ENCODE measurements at places on chromosomes 12 and 14.

DNA sequence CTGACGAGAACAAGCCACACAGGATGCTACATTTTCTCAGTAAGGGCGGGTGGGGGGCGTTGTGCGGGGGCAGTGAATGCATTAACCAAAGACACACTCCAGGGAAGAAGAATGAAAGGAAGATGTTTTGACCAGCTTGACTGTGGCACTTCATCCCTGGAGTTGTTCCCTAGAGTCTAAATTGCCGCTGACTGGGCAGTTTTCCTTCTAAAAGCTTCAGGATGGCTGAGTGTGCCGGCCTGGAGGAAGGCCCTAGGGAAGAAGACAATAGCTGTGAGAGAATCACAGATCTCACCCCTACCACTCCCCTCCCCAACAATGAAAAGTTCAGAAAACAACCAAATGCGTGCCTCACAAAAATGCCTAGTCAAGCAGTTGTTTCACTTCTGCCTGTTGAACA lies 67.2 kb downstream of the NKX2-1 start:
- peaks cover 11% of the 10 kb centered on the region for H3K4me1 ChIP-seq
- H3K4me3 ChIP-seq = no peak overlapping the region
- H3K27me3 ChIP-seq = peaks cover 49% of the 10 kb centered on the region
- no peak for DNase-seq

DNA sequence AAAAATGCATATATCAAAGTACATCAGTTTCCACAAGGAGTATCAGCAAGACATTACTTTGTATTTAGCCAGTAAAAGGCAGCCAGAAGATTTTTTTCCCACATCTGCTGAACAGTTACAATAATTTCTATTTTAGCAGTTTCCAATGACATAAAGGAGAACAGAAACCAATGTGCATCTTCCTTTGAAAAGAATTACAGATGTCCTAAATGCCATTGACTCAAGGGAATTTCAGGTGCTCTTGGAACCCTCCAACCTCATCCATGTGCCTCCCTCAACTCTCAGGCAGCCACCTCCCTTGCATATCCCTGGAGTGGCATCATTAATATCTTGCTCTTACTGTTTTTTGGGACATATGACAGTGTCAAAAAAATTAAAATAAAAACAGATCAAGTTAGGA lies 62.2 kb upstream of the ST8SIA1 start:
- peaks cover 14% of the 10 kb centered on the region for H3K36me3 ChIP-seq
- no peak overlapping the region for H3K27ac ChIP-seq
- no peaks in the 10 kb centered on the region for H3K27me3 ChIP-seq
- H3K4me3 ChIP-seq = no peak overlapping the region
- no peaks in the 10 kb centered on the region for H3K4me1 ChIP-seq

DNA sequence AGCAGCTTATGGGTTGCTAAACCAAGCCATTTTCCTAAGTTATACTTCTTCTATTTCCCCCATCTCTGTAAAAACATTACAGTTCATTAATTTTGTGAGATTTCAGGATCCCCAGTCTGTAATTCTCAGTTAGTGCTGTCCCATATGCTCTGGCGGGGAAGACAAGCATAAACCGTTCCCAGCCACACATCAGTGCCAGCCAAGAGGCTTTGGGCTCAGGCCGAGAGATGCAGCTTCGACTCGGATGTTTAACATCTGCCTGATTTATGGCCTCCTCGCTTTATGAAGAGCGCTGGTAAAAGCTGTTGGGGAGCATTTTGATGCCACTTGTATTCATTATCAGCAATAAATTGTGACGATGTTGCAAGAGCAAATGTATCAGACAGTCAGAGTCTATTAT lies 349.1 kb upstream of the CCDC196 start:
- H3K27me3 ChIP-seq = peaks cover 3% of the 10 kb centered on the region
- H3K27ac ChIP-seq = no peak overlapping the region
- no peak overlapping the region for H3K4me3 ChIP-seq
- H3K36me3 ChIP-seq = no peaks in the 10 kb centered on the region
- no peak for DNase-seq
- no peaks in the 10 kb centered on the region for H3K4me1 ChIP-seq

GRCh38 chr14:91413547-91414474 lies 3.8 kb downstream of the CCDC88C start:
- peak overlapping the region; percentile 100 for H3K27ac ChIP-seq
- no peaks in the 10 kb centered on the region for H3K27me3 ChIP-seq
- H3K4me1 ChIP-seq = peaks cover 57% of the 10 kb centered on the region
- peak overlapping the region; percentile 60 for H3K4me3 ChIP-seq
- H3K36me3 ChIP-seq = peaks cover 10% of the 10 kb centered on the region
- DNase-seq = peak; percentile 92

DNA sequence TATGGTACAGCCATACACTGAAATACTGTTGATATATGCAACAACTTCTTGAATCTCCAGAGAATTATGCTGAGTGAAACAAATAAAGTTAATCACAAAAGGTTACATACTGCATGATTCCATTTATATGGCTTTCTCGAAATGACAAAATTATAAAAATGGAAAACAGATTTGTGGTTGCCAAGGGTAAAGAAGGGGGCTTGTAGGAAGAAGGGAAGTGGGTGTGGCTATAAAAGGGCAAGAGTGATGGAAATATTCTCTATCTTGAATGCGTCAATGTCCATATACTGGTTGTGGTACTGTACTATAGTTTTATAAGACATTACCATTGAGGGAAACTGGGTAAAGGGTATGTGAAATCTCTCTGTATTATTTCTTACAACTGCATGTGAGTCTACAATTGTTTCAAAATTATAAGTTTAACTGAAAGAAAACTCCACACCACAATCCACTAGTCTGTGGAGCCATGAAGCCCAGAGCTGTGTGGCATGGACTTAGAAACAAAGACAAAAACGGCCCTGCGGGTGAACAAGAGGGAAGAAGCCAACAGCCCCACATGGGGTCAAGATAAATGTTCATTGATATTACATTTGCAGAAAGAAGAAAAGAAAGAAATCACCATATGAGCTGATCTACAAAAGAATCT lies 18.3 kb upstream of the TSPAN11 start:
- H3K4me3 ChIP-seq = no peak overlapping the region
- H3K36me3 ChIP-seq = 0 out of 2 replicates have a peak, but pooled peaks cover 6% of the 10 kb centered on the region
- H3K27ac ChIP-seq = no peak overlapping the region
- peaks cover 2% of the 10 kb centered on the region for H3K27me3 ChIP-seq

DNA sequence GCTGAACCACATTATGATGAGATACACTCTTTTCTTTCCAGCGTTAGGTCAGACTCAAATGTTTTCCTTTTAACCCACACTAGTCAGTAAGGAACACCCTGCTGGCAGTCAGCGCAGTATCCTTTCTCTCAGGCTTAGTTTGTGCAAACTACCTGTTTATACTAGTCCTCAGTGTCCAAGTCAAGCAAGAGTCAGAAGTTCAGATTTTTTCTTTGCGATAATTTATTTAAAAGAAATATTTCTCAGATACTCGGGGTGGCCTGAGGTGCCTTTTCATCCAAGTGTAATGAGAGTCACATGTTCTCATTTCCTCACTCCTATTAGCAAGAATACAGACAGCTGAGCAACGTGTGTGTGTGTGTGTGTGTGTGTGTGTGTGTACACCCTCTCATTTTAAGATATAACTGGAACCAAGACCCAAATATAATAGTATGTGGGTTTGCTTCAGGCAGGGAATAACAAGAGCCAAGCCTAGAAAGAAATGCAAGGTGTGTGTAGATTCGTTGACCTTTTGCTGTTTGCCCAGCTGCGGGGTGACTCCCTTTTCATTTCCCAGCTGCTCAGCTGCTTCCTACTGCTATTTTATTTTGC lies 182.7 kb downstream of the KICS2 start:
- H3K36me3 ChIP-seq = peaks cover 4% of the 10 kb centered on the region
- no peak for DNase-seq
- no peaks in the 10 kb centered on the region for H3K27me3 ChIP-seq
- peak overlapping the region; percentile 93 for H3K27ac ChIP-seq
- H3K4me1 ChIP-seq = peaks cover 32% of the 10 kb centered on the region

- H3K4me3 ChIP-seq = no peak overlapping the region
- no peaks in the 10 kb centered on the region for H3K36me3 ChIP-seq
- no peaks in the 10 kb centered on the region for H3K27me3 ChIP-seq
- 0 out of 2 replicates have a peak overlapping the region, but pooled peaks have one; percentile 14 for H3K27ac ChIP-seq
- DNase-seq = no peak
Observed at GRCh38 chr12:49225576-49226166, 36.8 kb upstream of the TUBA1A start.

- no peak for DNase-seq
- peaks cover 49% of the 10 kb centered on the region for H3K4me1 ChIP-seq
- peaks cover 24% of the 10 kb centered on the region for H3K36me3 ChIP-seq
Observed at GRCh38 chr12:19489168-19489567, 49.9 kb downstream of the AEBP2 start.

DNA sequence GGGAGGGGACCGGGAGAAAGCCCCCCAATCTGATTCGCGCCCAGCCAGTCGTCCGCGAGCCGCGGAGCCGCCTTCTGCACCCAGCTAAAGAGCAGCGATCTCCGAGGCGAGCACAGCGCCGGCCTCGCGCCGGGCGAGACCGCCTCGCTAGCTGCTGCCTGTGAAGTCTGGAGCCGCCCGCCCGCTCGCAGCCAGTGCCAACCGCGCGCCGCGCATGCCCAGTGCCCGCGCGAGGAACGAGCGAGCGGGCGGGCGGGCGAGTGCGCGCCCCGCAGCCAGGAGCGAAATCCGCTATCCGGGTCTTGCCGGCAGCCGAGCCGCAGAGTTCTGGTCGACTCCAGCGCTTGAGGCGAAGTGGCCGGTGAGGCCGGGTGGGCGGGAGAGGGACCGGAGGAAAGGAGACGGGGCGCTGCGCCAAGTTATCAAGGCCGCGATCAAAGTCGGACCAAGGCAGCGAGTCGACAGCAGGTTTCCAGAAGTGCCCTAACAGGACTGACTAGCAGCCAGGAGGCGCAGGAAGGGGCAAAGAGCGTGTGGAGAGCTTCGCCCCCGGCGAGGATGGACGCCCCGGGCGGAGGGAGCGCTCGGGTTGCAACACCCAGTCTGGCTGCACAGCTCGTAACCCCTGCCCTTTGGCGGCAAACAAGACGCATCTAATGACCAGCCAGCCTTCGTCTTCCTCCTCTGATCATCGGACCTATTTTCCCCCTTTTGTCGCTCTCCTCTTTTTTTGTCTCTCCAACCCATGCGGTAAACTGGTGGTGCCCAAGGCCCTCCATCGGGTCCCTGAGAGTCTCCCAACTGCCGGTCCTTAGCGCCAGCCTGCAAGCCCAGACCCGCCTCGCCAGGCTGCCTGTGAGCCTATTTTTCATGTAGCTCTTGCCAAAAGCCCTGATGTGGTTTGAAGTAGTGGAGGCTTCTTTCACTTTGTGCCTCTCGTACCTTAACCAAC lies at the start of gene EPS8:
TSS of gene EPS8 (minus strand) at position 169 of the 952 bp plus-strand sequence. CDS start 106,437 bp downstream, outside the sequence.
- H3K27me3 ChIP-seq = peaks cover 48% of the 10 kb centered on the region
- H3K27ac ChIP-seq = peak within 1 kb of the TSS; percentile 51
- peak within 1 kb of the TSS; percentile 88 for H3K4me3 ChIP-seq
- DNase-seq = peak; percentile 90
- peaks cover 15% of the 10 kb centered on the region for H3K4me1 ChIP-seq
- H3K36me3 ChIP-seq = no peaks in the 10 kb centered on the region

DNA sequence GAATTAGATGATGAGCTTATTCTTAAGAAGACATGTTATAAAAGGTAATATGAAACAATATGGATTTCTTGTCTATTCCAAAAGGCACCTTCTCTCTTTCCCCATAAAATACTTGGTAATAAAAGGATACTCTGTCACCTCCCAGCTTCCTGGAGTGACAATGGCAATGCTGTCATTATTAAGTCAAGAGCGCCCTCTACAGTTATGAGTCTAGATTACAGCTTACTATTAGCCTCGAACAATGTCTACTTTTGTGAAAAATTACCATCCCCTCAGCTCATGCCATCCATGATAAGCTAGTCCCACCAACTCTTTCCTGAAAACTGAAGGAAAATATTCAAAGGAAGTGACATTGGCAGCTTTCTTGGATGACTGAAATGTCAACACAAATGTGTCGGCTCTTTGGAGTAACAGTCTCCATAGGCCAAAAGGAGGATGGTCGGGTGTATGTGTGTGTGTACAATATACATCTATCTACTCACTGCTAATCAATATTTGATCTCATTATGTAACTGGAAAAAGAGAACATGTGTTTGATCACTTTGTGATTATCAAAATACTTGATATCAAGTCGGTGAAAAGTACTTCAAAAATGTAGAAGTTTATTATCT lies 48.7 kb upstream of the CDKN3 start:
- no peak overlapping the region for H3K4me3 ChIP-seq
- H3K27me3 ChIP-seq = no peaks in the 10 kb centered on the region

DNA sequence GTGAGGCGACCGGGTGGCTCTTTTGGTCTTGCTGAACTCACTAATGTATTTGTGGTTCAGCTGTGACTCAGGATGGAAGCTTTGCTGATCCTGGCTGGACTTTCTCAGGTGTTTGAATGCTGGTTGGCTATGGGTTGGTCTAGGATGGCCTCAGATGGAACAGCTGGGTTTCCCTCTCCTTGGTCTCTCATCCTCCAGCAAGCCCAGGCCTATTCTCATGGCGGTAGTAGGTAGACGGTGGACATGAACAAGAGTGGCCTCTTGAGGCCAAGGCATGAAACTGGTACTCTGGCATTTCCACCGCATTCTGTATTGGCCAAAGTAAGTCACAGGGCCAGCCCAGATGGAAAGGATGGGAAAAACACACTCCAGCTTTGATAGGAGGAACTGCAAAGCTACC lies 11.8 kb upstream of the POLR3B start:
- H3K36me3 ChIP-seq = no peaks in the 10 kb centered on the region
- no peaks in the 10 kb centered on the region for H3K27me3 ChIP-seq
- H3K4me1 ChIP-seq = 0 out of 2 replicates have a peak, but pooled peaks cover 3% of the 10 kb centered on the region
- DNase-seq = peak; percentile 41

- no peak overlapping the region for H3K27ac ChIP-seq
- peaks cover 44% of the 10 kb centered on the region for H3K27me3 ChIP-seq
- H3K4me1 ChIP-seq = peaks cover 14% of the 10 kb centered on the region
- DNase-seq = peak; percentile 47
Observed at GRCh38 chr14:103606963-103607668, 21.9 kb upstream of the KLC1 start.

- no peak overlapping the region for H3K4me3 ChIP-seq
- peaks cover 58% of the 10 kb centered on the region for H3K27me3 ChIP-seq
- H3K4me1 ChIP-seq = peaks cover 27% of the 10 kb centered on the region
- H3K27ac ChIP-seq = no peak overlapping the region
Observed at GRCh38 chr12:14280921-14281320, 84.6 kb upstream of the ATF7IP start.

DNA sequence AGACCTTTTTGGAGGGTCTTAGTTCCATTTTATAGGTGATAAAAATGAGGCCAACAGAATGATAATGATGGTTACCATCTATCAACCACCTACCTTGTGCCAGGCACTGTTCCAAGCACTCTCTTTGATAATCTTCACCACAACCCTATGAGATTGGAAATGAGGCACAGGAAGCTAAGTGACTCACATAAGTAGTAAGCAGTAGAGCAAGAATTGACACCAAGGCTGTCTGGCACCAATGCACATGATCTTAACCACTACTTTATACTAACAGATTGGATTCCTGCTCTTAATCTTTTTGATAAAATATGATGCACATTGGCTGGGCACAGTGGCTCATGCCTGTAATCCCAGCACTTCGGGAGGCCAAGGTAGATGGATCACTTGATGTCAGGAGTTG lies 91.4 kb downstream of the DRAM1 start:
- no peak overlapping the region for H3K27ac ChIP-seq
- no peaks in the 10 kb centered on the region for H3K36me3 ChIP-seq
- no peak overlapping the region for H3K4me3 ChIP-seq
- no peak for DNase-seq

GRCh38 chr12:98635657-98636323 lies 8.8 kb downstream of the IKBIP start:
- no peak overlapping the region for H3K27ac ChIP-seq
- peaks cover 4% of the 10 kb centered on the region for H3K36me3 ChIP-seq

Data from WTC11 (cell line).